ENCODE measurements at places on chromosomes 1 and 21. TPM values are rescaled to one million over a fixed set of nuclear protein-coding genes. Genes with fewer than 3 reads are reported as not detected.

Gene PPIAL4G
- polyA plus RNA-seq, result not detected

Gene CHRM3
- 2.2 TPM for polyA plus RNA-seq

Gene GJC2
- 0.10 TPM for polyA plus RNA-seq

DNA sequence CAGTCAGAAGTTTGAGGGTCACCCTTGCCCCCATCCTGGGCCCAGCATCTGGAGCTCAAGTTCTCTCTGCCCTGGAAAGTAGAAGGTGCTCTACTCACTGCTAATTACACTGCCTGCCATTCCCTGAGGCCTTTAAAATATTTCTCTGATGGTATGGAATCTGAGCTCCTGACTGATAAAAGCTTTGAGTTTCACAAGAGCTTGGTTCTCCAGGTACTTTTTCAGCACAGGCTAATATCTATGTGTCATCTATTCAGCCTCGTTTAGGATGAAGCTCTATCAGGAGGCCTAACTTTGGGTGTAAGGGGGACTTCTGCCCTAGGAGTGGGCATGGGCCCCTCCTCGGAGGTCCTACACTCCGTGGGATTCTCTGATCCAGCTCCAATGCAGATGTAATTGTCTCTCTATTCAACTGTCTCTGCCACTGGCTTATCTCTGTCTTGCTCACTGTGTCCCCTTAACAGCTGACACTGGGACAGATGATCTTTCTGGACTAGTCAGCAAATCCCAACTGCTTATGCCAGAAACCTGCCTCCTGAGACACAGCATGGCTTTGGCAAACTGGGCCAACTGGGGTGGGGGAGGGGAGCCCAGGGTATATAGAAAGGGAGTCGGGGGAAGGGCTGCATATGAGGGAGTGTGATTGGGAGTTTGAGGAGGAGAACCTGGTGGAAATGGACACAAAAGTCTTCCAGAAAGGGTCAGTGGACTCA, 104.2 kb upstream of the GADD45A start:
- DNase-seq, result no peak

DNA sequence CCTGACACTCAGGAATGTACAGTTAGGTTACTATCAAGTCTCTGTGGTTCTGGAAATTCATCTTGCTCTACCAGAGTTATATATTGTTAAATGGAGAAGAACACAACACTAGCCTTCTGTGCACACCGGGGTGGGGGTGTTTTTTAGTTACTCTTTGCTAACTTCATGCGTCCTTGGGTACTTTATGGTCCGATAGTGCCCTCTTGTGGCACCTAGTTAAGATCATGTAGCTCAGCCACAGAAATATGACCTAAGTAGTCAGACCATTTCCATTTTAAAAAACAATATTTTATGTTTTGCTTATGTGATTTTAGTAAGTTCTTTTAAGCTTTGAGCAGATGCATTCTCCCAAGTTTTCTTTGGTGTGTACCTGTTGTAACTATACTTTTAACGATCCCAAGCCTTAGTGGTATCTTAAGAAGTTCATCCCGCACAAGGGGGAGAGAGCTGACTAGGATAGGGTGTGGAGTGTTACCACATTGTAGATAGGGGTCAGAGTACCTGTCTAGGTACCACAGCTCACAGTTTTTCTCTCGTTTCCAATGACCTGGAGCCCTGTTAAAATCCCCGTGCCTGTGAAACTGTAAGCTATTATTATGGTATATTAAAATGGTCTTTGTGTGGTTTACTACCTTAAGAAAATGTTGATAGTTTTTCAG, 20.6 kb upstream of the SH3D21 start:
- peak; percentile 88 for DNase-seq

GRCh38 chr1:158176399-158176798, 4.3 kb upstream of the CD1D start:
- no peak for DNase-seq

DNA sequence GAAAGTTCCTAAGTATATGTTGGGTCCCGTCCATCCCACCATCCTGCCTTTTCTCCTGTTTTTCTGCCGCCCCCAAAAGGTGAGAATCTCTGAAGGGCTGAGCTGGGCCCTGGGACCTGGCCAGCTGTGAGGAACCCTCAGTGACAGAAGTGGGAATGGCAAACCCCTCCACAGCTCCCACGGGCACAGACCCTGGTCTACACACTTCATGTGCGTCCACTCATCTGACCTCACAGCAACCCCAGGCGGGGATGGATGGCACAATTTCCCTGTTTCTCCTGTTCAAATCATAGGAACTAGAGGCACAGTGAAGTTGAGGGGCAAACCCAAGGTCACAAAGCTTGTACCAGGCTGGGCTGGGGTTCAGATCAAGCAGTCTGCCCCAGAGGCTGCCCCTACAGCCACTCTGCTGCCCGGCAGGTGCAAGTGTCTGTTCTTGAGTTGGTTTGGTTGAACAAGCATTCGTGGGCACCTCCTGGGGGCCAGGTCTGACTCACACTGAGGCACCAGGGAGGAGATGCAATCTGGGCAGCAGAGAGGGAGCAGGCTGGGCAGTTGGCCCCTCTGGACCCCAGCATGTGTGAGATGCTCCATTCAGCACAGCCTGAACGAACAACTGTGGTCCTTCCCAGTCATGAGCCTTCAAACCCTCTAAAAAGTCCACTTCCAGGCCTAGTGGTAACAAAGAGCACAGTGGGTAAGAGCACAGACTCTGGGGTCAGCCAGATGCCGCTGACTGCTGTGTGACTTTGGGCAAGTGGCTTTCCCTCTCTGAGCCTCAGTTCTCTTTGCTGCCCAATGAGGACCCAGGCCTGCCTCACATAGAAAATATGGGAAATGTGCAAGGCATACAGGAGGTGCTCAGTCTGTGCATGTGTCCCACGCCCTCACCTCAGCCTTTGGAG, 4.0 kb downstream of the EDN2 start:
- no peak for DNase-seq

DNA sequence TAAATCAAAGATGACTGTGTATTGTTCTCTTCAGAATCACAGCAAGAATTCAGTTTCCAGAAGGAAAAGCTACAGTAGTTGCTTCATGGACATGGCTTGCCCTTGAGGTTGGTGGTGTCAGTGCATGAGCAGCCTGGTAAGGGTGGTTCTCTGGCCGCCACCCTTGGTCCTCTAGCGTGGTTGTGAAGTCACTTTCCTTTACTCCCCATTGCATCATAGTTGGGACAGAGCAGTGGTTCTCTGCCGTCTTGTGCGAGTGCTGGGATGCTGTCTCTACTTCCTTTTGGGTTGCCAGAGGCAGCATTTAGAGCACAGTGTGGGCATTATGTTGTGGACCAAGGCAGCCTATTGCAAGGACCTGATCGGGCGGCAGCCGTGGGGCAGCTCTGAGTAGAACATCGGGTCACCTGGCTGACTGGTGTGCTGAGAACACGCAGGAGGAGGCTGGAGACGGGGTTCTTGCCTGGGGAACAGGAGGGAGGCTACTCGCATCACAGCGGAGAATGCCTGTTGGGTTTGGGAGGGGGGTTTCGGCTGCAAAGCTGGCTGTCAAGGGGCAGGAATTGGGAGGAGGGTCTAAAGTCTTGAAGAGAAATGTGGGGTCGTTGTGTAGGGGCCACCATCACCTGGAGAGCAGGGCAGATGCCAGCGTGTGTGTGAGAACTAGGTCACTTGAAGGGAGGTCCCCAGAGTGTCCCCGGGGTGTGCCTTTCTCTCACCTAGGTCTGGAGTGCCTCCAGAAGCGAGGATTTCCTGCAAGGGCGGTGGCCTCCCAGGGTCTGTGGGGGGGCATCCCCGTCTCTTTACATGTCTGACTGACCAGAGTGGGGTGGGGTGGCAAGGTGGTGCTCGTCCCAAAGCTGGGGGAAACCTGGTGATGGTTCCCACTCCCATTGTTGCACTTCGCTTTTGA, 6.3 kb downstream of the ARF1 start:
- DNase-seq, result no peak

GRCh38 chr1:221105578-221105977, 226.3 kb downstream of the HLX start:
- DNase-seq, result no peak

DNA sequence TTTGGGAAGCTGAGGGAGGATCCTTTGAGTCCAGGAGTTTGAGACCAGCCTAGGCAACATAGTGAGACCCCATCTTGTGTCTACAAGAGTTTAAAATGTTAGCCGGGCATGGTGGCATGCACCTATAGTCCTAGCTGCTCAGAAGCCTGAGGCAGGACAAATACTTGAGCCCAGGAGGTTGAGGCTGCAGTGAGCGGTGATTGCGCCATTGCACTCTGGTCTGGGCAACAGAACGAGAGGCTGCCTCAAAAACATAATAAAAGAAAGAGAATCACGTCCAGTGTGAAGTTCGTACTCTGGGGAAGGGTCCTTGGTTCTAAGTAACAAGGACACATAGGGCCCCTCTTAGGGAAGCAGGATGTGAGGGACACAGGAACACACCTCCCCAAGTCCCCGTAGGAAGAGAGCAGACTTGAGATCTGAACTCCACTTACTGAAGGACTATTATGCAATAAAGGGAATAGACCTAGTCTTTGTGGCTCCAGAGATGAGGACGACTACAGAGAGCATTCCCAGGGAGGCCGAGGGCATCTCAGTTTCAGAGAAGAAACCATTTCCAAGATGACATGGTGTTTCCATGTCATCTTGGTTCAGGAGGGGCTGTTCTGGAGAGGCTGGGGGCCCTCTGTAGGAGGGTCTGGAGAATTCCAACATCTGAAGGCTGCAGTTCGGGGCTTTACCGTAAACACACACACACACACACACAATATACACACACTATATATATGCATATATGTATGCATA, 10.8 kb upstream of the ENO1 start:
- DNase-seq, result peak; percentile 64

DNA sequence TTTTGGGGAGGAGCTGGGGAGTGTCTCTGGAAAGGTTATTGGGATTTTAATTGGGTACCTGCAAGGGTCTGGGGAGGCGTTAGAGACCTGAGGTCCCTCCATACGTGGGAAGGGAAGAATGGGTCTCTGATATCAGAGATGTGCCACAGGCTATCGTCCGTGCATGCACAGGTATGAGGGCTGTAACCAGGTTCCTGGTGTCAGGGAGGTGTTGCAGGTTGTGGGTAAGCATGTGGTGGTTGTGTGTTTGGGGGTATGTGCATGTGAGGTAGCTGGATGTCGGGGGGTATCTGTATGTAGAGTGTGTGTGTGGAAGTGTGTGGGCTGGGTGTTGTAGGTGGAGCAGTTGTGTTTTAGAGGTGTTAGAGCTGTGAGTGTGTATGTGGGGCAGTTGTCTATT, 8.3 kb downstream of the AHDC1 start:
- no peak for DNase-seq

All from cardiac muscle cell (in vitro differentiated cells and primary cell).